A673 (cell line): ENCODE measurements at places on chromosomes 2 and 18.

DNA sequence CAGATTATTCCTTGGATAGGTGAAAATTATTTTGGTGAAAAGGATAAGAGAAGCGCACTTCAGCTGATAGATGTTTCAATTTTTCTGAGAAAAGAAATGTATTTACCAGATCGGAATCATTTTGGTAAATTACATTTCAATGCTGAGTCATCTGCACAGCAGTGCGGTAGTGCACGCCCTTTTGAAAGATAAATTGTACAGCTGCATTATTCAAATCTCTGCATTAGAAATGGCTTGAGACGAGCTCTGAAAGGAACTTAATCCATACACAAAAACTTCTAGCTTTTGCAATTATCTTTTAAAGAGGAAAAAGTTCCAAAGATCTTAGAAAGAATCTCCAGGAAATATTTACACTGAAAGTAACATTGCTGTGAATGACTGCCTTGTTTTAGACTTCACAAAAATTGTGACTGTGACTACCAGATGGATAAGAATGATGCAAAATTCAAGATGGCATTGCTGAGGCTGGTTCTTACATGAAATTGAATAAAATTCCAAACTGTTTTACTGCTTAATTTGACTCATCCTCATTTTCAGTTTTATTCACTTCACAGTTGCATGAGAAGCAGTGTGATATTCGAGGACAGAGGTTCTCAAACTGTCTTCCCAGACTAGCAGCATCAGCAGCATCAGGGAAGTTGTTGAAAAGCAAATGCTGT lies 161.7 kb downstream of the RND3 start:
- no peaks in the 10 kb centered on the region for H3K36me3 ChIP-seq
- peaks cover 13% of the 10 kb centered on the region for H3K4me1 ChIP-seq
- H3K27ac ChIP-seq: no peak overlapping the region
- H3K27me3 ChIP-seq: no peaks in the 10 kb centered on the region
- peak; percentile 17 for DNase-seq

- no peaks in the 10 kb centered on the region for H3K4me1 ChIP-seq
- H3K27me3 ChIP-seq: no peaks in the 10 kb centered on the region
- H3K4me3 ChIP-seq: no peak overlapping the region
- H3K36me3 ChIP-seq: no peaks in the 10 kb centered on the region
- H3K27ac ChIP-seq: no peak overlapping the region
Observed at GRCh38 chr2:221671515-221671914, 99.4 kb upstream of the EPHA4 start.

GRCh38 chr2:75292826-75293225 lies 93.5 kb upstream of the TACR1 start:
- H3K4me1 ChIP-seq: peaks cover 10% of the 10 kb centered on the region
- no peak overlapping the region for H3K27ac ChIP-seq
- no peak for DNase-seq
- H3K36me3 ChIP-seq: no peaks in the 10 kb centered on the region
- H3K4me3 ChIP-seq: no peak overlapping the region

DNA sequence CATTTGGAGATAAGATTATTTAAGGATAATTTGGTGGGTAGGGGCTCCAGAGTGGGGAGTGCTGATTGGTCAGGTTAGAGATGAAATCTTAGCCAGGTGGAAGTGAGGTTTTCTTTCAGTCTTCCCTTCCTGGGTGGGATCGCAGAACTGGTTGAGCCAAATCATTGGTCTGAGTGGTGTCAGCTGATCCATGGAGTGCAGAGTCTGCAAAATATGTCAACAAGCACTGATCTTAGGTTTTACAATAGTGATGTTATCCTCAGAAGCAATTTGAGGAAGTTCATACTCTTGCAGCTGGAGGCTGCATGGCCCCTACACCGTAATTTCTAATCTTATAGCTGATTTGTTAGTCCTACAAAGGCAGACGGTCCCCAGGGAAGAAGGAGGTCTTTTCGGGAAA lies 1483.4 kb upstream of the ZEB2 start:
- no peaks in the 10 kb centered on the region for H3K4me1 ChIP-seq
- no peaks in the 10 kb centered on the region for H3K36me3 ChIP-seq
- no peaks in the 10 kb centered on the region for H3K27me3 ChIP-seq
- no peak overlapping the region for H3K4me3 ChIP-seq
- H3K27ac ChIP-seq: no peak overlapping the region

- H3K27me3 ChIP-seq: no peaks in the 10 kb centered on the region
- no peak overlapping the region for H3K27ac ChIP-seq
- H3K4me1 ChIP-seq: no peaks in the 10 kb centered on the region
- H3K36me3 ChIP-seq: no peaks in the 10 kb centered on the region
Observed at GRCh38 chr2:45724335-45724734, 72.9 kb downstream of the PRKCE start.

DNA sequence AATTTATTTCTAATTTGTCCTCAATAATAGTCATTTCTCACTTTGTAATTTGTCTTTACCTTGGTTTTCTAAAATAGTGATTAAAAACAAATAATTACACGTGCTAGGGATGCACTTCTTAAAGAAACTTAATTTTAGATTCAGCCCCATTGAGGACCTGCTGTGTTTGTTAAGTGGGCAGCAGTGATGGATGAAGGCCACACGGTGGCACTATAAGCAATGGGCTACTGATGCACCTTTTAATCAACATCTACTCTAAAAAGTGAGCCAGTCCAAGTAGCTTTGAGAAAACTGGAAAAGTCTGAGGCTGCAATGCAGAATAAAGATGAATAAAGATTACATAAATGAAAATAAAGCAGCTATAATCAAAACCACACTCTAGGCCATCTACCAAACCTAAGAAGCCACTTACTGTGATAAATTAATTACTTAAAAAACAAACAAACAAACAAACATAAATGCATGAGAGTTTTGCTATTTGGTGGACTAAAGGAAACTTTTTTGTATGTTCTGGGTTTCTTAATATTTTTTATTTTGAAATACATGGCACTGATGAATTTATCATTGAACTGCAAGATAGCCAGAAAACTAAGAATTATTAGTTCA lies 89.3 kb downstream of the PDE11A start:
- H3K36me3 ChIP-seq: no peaks in the 10 kb centered on the region
- no peaks in the 10 kb centered on the region for H3K4me1 ChIP-seq
- peak; percentile 73 for DNase-seq
- no peak overlapping the region for H3K4me3 ChIP-seq

DNA sequence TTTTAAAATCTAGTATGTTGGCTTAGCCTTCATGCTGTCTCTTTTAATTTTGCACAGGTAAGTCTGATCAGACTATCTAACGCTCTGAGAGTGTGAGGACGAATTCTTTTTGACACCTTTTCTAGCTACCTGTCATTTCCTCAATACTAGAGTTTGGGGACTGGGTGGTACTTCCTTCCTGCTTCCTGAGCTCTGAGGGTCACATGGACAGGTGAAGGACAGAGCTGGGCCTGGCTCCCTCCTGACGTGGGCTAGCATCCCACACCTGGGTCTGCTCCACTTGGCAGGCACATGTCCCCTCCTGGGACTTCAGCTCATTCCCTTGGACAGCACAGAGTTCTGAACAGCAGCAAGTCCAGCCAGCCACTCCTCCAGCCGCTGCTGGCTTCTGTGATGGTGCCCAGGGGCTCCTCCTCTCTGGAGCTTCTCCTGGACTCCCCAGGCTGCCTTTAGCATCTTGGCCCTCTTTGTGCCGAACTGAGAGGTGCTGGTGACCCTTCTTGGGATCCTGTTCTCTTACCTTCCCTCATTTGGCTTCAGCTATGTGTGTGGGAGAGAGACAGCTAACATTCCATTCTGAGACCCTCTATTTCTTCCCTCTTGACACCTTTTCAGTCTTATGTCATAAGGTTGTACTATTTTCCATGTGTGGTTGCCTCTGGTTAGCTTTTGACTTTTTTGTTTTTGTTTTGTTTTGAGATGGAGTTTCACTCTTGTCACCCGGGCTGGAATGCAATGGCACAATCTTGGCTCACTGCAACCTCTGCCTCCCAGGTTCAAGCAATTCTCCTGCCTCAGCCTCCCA lies 106.9 kb downstream of the B3GNT2 start:
- no peaks in the 10 kb centered on the region for H3K36me3 ChIP-seq
- no peaks in the 10 kb centered on the region for H3K27me3 ChIP-seq
- peaks cover 13% of the 10 kb centered on the region for H3K4me1 ChIP-seq
- no peak for DNase-seq
- H3K27ac ChIP-seq: no peak overlapping the region

- H3K4me1 ChIP-seq: no peaks in the 10 kb centered on the region
- DNase-seq: no peak
Observed at GRCh38 chr18:41790687-41791086, 164.3 kb upstream of the PIK3C3 start.

GRCh38 chr2:118535171-118535817 lies 312.2 kb downstream of the EN1 start:
- H3K27me3 ChIP-seq: no peaks in the 10 kb centered on the region
- no peaks in the 10 kb centered on the region for H3K4me1 ChIP-seq
- H3K4me3 ChIP-seq: no peak overlapping the region
- DNase-seq: no peak
- no peaks in the 10 kb centered on the region for H3K36me3 ChIP-seq

DNA sequence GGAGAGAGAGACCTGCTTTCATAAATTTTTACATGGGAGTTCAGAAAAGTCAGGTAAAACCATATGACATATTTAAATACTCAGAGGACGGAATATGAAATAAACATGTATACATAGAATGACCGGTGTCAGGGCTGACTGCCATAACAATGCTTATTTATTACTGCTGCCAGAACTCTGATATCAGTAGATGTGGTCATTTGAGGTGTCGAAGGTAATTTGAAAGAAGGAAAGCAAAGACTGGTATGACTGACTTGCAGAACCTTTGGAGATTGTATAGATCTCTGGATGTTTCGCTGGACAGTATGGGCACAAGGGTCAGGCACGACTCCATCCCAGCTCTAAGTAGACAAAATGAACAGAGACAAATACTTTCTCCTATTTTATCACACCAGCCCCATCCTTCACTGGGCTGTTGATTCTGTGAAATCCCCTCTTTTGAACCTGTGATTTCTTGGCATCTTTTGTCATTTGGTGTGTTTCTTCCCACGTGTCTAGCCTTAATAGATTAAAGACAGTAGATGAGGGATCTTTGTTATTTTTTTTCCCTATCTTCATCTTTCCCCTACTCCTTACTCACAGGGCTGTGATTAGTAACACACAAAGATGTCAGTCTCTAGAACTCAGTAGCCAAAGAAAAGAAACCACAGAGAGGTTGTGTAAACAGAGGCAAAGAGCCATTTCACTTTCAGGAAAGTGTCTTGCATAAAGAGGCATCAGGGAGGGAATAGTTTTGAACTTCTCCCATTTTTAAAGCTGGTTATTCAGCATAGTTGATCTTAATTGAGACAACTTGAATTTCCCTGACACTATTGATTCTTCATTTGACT lies 61.6 kb downstream of the ICOS start:
- no peaks in the 10 kb centered on the region for H3K27me3 ChIP-seq
- no peak overlapping the region for H3K27ac ChIP-seq
- H3K4me1 ChIP-seq: no peaks in the 10 kb centered on the region
- no peaks in the 10 kb centered on the region for H3K36me3 ChIP-seq
- H3K4me3 ChIP-seq: no peak overlapping the region

DNA sequence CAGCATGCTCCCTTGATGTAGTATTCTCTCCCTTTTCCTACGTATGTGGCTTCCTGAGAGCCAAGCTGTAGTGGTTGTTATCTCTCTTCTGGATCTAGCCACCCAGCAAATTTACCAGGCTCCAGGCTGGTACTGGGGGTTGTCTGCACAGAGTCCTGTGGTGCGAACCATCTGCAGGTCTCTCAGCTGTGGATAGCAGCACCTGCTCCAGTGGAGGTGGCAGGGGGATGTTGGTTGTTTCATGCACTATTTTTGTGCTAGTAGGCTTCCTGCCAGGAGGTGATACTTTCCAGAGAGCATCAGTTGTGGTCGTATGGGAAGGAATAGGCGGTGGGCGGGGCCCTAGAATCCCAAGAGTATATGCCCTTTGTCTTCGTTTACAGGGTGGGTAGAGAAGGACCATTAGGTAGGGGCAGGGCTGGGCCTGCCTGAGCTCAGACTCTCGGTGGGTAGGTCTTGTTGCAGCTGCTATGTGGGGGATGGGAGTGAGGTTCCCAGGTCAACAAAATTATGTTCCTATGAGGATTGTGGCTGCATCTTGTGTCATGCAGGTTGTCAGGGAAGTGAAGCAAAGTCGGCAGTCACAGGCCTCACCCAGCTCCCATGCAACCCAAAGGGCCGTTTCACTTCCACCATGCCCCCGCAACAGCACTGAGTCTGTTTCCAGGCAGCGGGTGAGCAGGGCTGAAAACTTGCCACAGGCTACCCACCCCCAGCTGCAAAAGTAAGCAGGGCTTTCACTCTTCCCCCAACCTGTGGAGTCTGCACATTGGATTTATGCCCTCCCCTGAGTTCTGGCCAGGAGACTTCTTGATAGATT lies 1139.5 kb downstream of the BCL11A start:
- H3K36me3 ChIP-seq: no peaks in the 10 kb centered on the region
- no peaks in the 10 kb centered on the region for H3K4me1 ChIP-seq
- DNase-seq: no peak
- H3K27ac ChIP-seq: no peak overlapping the region
- no peak overlapping the region for H3K4me3 ChIP-seq

DNA sequence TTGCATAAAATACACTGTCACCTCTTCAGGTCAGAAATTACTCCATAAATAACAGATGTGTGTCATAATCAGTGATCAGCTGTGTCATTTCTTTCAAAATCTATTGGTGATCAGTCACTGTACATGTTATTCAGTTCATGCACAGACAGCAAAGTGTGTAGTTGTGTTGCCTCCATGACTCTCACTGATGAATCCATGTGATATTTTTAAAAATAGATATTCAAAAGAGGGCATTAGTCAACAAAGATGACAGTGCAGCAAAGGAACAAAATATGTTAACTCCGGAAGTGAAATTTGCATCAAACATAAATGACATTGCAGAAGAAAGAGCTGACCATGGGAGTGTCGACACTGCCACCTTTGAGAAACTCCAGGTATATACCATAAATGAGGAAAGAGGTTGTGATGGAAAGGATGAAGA lies 17.1 kb upstream of the MCM6 start:
- no peaks in the 10 kb centered on the region for H3K4me1 ChIP-seq
- no peak overlapping the region for H3K4me3 ChIP-seq
- no peaks in the 10 kb centered on the region for H3K27me3 ChIP-seq

DNA sequence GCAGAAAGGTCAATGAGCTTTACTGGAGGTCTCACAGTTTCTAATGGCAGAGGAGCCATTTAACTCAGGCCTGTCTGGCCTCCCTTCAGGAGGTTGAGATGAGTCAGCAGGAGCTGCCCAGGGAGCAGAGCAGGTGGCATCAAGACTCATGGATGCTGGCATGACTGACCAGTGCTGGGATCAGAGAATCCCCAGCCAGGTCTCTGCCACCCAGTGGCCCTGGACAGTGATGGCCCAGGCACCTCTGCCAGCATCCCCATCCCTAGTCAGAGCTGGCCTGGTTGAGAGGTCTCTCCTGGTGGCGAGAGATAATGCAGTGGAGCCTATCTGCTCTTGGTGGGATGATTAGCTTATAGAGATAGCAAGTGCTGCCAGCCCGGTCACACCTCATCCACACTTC lies 43.1 kb downstream of the GYPC start:
- no peak overlapping the region for H3K27ac ChIP-seq
- peaks cover 4% of the 10 kb centered on the region for H3K4me1 ChIP-seq
- no peak for DNase-seq
- no peaks in the 10 kb centered on the region for H3K27me3 ChIP-seq
